Sigmoid colon (tissue), 7 donors: ENCODE measurements at places on chromosomes 6 and 20. TPM values are rescaled to one million over a fixed set of nuclear protein-coding genes. Genes with fewer than 3 reads are reported as not detected.

ASIP gene
- total RNA-seq: not detected

KCNB1 gene
- total RNA-seq: 17.4 TPM

DNA sequence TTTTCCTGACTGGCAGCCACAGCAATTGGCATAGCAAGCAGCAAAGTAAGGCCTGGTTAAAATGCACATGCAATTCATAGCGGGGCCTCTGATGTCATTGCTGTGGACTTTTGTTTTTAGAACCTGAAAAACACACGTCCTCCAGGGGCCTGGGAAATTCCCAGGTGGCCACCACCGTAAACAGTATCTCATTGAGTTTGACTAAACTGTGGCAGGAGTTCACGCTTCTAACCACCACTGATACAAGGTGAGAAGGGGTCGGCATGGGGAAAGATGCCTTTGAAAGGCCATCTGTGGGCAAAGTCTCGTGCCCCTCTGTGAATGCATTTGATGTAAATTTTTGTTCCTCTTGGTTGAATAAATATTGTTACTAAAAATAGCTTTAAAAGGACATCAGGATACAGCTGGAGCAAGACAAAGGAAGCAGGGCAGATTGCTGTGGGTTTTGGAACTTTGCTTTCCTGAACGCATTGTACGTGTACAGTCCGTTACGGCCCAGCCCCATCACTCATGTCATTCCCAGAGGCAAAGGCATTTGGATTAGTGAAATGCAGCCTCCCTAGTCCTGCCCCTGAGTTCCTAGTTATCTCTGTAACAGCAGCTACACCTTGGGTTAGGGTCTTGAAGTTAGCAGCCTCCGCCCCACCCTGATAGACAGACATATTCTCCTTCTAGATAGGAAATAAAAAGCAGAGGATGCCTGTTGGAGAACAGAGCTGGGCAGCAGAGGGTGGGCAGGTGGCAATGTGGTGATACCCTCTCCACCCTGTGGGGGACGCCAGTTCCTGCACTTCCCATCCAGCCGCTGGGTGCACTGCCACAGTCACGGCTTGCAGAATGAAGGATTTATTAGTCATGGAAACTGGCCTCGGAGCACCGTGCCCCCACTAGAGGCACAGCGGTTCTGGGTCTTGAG lies 80.3 kb downstream of the ZDHHC14 start:
- no peaks in the 10 kb centered on the region for H3K4me1 ChIP-seq
- no peak overlapping the region for H3K27ac ChIP-seq
- no peak for DNase-seq
- H3K27me3 ChIP-seq: no peaks in the 10 kb centered on the region
- no peak overlapping the region for H3K4me3 ChIP-seq
- no peaks in the 10 kb centered on the region for H3K36me3 ChIP-seq

MSH5 gene
- 6.4 TPM for total RNA-seq

DNA sequence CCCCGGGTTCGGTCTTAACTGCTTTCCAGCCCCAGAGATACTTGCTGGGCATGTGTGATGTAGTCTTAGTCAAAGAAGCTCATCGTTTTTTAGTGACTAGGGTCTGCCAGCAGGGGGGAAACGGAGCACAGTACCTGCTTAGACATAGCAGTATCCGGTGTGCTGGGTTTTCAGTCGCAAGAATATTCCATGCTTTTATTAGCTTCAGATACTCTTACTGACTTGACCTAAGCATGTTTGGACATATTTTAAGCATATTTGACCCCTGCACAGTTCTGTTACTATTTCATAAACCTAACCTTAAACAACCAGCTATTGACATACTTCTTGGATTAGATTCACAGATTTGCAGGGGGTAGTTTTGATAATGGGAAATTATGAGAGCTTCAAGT lies 3.0 kb downstream of the E2F3 start:
- no peaks in the 10 kb centered on the region for H3K4me1 ChIP-seq
- H3K4me3 ChIP-seq: peak overlapping the region; percentile 59
- H3K27ac ChIP-seq: peak overlapping the region; percentile 87
- H3K27me3 ChIP-seq: no peaks in the 10 kb centered on the region

PGM3 gene
- total RNA-seq: 8.6 TPM

DNA sequence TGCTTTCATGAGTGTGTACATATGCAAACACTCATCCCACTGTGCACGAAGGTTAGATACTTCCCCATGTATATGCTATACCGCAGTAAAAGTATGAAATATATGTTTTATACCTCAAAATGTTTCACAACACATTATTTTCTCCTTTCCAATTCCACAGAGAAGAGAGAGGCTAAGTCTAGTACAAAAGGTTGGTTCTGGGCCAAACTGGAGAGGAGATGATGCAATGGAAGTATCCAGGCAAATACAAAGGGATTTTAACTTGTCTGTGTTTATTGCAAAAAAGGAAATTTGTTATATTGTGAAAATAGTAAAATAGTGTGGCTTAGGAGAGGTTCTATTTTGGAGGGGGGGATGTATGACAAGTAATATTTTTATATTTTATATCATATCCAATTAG lies 112.6 kb downstream of the PLCB1 start:
- peak overlapping the region; percentile 65 for H3K27ac ChIP-seq
- no peaks in the 10 kb centered on the region for H3K36me3 ChIP-seq
- no peaks in the 10 kb centered on the region for H3K4me1 ChIP-seq
- DNase-seq: peak; percentile 76
- H3K4me3 ChIP-seq: no peak overlapping the region

VARS1 gene
- 30.5 TPM for total RNA-seq

BNIP5 gene
- not detected for total RNA-seq

DNA sequence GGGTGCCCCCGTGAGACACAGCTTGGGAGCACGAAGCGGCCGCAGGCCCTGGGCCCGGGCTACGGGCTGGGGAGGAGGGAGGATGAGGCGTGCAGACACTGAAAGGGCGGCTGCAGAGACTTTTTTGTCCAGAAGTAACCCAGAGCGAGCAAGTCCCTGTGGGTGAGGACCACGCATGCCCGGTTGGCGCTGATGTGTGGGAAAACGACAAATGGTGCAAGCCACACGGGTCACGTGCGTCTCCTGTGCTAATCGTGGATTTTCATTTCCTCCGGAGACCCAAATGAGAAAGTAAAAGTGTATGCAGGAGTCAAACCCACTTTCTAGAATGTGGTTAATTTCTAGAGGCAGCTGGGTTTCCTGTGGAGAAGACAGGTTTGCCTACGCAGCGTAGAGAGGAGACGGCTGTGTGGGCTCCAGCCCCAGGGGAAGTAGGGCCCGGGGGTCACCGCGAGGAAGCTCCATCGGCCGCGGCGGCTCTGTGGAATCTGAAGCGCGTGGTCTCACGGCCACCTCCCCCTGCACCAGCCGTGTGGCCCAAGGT lies 19.0 kb downstream of the DLL1 start:
- H3K4me1 ChIP-seq: peaks cover 10% of the 10 kb centered on the region
- H3K36me3 ChIP-seq: no peaks in the 10 kb centered on the region
- DNase-seq: no peak
- no peak overlapping the region for H3K27ac ChIP-seq

GRCh38 chr6:49454787-49455709 lies 8.0 kb downstream of the MMUT start:
- H3K36me3 ChIP-seq: peaks cover 90% of the 10 kb centered on the region
- no peaks in the 10 kb centered on the region for H3K27me3 ChIP-seq
- H3K4me3 ChIP-seq: no peak overlapping the region
- no peak for DNase-seq
- H3K27ac ChIP-seq: no peak overlapping the region
- peaks cover 19% of the 10 kb centered on the region for H3K4me1 ChIP-seq

- H3K4me1 ChIP-seq: no peaks in the 10 kb centered on the region
- no peak overlapping the region for H3K4me3 ChIP-seq
- peak; percentile 82 for DNase-seq
- no peak overlapping the region for H3K27ac ChIP-seq
Observed at GRCh38 chr20:50267041-50267865, 76.6 kb downstream of the CEBPB start.

CPNE5 gene
- 2.1 TPM for total RNA-seq

- H3K4me3 ChIP-seq: no peak overlapping the region
- no peak overlapping the region for H3K27ac ChIP-seq
- H3K27me3 ChIP-seq: no peaks in the 10 kb centered on the region
- H3K4me1 ChIP-seq: no peaks in the 10 kb centered on the region
Observed at GRCh38 chr20:50610212-50610718, 81.1 kb downstream of the RIPOR3 start.

DNA sequence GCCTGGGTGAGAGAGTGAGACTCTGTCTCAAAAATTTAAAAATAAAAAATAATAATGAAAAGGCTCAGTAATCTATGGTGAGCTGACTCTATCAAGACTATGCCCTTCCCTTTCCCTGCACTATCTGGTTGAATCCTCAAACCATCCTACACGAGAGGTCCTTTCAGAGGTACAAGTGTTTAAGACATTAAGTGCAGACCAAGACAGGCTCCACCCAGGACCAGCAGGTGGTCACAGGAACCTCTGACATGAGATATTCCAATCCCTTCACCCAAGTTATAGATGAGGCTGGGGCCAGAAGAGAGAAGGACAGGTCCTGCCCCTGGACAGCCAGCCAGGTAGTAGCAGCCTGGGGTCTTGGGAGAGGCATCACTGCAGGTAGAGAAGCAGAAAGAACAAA lies 182.6 kb downstream of the NFATC2 start:
- H3K4me1 ChIP-seq: no peaks in the 10 kb centered on the region
- DNase-seq: no peak
- H3K27me3 ChIP-seq: no peaks in the 10 kb centered on the region
- H3K36me3 ChIP-seq: no peaks in the 10 kb centered on the region
- no peak overlapping the region for H3K4me3 ChIP-seq
- H3K27ac ChIP-seq: no peak overlapping the region

DNA sequence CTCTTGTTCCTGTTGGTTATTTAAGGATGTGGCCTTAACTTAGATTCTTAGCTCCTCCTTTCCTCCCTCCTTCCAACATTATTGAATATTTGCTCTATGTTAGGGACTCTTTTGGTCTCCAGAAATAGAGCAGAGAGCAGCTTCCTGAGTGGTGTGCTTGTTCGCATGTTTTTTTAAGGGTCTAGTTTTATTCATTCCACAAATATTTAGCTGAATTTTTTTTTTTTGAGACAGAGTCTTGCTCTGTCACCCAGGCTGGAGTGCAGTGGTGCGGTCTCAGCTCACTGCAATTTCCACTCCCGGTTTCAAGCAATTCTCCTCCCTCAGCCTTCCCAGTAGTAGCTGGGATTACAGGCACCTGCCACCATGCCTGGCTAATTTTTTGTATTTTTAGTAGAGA lies 169.2 kb downstream of the ZFAND3 start:
- H3K4me1 ChIP-seq: peaks cover 51% of the 10 kb centered on the region
- DNase-seq: no peak
- H3K4me3 ChIP-seq: no peak overlapping the region
- no peaks in the 10 kb centered on the region for H3K36me3 ChIP-seq
- no peaks in the 10 kb centered on the region for H3K27me3 ChIP-seq
- no peak overlapping the region for H3K27ac ChIP-seq

MLN gene
- not detected for total RNA-seq

DNA sequence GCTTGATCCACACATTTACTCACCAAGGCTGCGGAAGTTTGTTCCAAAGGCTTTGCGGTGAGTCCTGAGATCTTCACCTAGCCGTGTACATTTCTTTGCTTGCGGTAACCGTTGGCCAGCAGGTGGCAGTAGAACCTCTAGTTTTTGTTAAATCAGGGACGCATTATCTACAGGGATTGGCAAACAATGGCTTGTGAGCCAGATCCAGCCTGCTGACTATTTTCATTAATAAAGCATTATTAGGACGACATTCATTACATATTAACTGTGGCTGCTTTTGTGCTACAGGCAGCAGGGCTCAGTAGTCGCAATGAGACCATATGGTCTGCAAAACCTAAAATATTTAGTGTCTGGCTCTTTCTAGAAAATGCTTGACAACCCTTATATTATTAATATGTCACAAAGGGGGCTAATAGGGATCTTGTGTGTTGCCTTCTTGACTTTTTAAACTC lies 174.1 kb downstream of the DOK5 start:
- H3K4me3 ChIP-seq: no peak overlapping the region
- no peak overlapping the region for H3K27ac ChIP-seq
- no peaks in the 10 kb centered on the region for H3K36me3 ChIP-seq
- H3K27me3 ChIP-seq: no peaks in the 10 kb centered on the region
- H3K4me1 ChIP-seq: no peaks in the 10 kb centered on the region
